ENCODE measurements at places on chromosomes 1 and 21. TPM values are rescaled to one million over a fixed set of nuclear protein-coding genes. Genes with fewer than 3 reads are reported as not detected.

HPCAL4 gene
- polyA plus RNA-seq = 2.5 TPM

PLEKHM2 gene
- polyA plus RNA-seq = 8.3 TPM

FCMR gene
- polyA plus RNA-seq = 574 TPM

AMY1A gene
- polyA plus RNA-seq = not detected

- H3K27ac ChIP-seq = no peak overlapping the region
- no peaks in the 10 kb centered on the region for H3K4me1 ChIP-seq
- no peaks in the 10 kb centered on the region for H3K27me3 ChIP-seq
- no peaks in the 10 kb centered on the region for H3K36me3 ChIP-seq
These were observed 140.9 kb upstream of the ETS2 start for GRCh38 chr21:38664841-38665240.

DNA sequence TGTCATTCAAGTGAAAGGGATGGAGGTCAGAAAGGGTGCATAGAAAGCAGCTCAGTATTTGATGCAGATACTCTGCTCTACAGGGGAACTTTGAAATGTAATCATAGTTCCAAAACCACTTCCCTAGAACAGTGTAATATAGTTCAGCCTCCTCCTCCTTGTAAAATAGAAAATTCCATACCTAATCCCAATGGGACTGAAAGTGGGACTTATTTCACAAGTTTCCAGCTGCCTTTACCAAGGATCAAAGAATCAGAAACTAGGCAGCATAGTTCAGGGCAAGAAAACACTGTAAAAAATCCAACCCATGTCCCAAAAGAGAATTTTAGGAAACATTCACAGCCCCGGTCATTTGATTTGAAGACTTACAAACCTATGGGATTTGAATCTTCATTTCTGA, 8.1 kb upstream of the TMCO2 start:
- H3K4me3 ChIP-seq = no peak overlapping the region
- H3K27me3 ChIP-seq = no peaks in the 10 kb centered on the region
- H3K4me1 ChIP-seq = peaks cover 16% of the 10 kb centered on the region
- no peak overlapping the region for H3K27ac ChIP-seq

DNA sequence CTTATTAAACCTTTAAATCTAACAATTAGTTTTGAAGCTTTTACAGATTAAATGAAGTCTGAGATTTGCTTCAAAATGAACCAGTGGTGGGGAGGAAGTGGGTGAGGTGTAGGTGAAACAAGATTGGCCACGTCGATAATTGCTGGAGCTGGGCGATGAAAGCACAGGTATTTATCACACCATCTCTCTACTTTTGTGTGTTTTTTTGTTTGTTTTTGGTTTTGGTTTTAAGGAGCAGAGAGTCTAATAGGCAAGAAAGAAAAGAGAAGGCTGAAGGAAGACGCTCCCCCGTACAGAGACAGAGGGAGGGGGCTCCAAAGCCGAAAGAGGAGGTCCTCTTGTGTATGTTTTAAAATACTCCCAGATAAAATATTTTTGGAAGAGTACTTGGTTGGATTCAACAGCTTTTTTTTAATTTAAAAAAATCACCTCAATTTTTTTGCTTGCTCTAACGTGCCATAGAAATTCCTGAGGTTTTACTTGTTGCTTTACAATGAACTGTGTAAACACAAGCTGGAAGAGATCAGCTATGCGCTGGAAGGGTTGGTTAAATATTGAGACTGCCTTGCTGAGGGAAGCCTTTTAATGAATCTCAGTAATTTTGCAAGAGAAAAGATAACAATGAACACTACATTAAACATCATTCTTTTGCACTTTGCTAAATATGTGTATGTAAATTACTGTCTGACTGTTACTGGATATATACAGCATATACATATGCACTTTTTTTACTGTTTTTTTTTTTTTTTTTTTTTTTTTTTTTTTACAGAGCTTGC, 6.7 kb upstream of the LGALS8 start:
- peaks cover 7% of the 10 kb centered on the region for H3K4me1 ChIP-seq
- H3K27ac ChIP-seq = no peak overlapping the region
- no peaks in the 10 kb centered on the region for H3K36me3 ChIP-seq
- no peaks in the 10 kb centered on the region for H3K27me3 ChIP-seq
- DNase-seq = peak; percentile 23
- peak overlapping the region; percentile 24 for H3K4me3 ChIP-seq

GRCh38 chr1:17904290-17904689, 149.2 kb downstream of the ACTL8 start:
- no peaks in the 10 kb centered on the region for H3K36me3 ChIP-seq
- no peak overlapping the region for H3K4me3 ChIP-seq
- DNase-seq = no peak
- H3K27ac ChIP-seq = no peak overlapping the region
- no peaks in the 10 kb centered on the region for H3K4me1 ChIP-seq

- no peak overlapping the region for H3K4me3 ChIP-seq
- no peaks in the 10 kb centered on the region for H3K27me3 ChIP-seq
- H3K27ac ChIP-seq = peak overlapping the region; percentile 38
- no peaks in the 10 kb centered on the region for H3K36me3 ChIP-seq
- DNase-seq = no peak
These were observed 170.5 kb downstream of the TOMM20 start for GRCh38 chr1:234958066-234958705.

DNA sequence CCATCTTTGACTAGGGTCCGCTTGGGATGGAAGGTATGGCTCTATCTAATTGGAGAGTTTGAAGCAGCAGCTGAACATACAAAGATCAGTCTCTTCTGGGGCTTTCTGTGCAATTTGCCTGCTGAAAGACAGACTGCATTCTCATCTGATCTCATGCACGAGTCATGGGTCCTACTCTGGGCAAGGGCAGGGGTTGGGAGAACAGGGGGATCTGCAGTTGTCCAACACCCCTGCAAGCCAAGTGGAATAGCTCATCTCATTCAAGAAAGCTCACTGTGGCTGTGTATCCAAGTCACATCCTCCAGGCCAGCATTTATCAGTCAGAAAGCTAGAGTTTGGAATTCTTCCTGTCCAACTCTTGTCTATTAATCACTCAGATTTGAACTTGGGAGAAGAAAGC, 177.2 kb upstream of the C8B start:
- H3K27me3 ChIP-seq = no peaks in the 10 kb centered on the region
- H3K4me1 ChIP-seq = no peaks in the 10 kb centered on the region
- no peak for DNase-seq
- H3K4me3 ChIP-seq = no peak overlapping the region

GRCh38 chr1:31399976-31400375, 13.0 kb upstream of the SERINC2 start:
- no peaks in the 10 kb centered on the region for H3K27me3 ChIP-seq
- no peaks in the 10 kb centered on the region for H3K36me3 ChIP-seq
- no peak for DNase-seq
- no peak overlapping the region for H3K4me3 ChIP-seq
- H3K27ac ChIP-seq = no peak overlapping the region

GRCh38 chr1:247419336-247419735, 3.4 kb downstream of the NLRP3 start:
- H3K27me3 ChIP-seq = no peaks in the 10 kb centered on the region
- H3K4me1 ChIP-seq = peaks cover 22% of the 10 kb centered on the region
- no peak overlapping the region for H3K27ac ChIP-seq
- H3K4me3 ChIP-seq = no peak overlapping the region
- no peaks in the 10 kb centered on the region for H3K36me3 ChIP-seq
- no peak for DNase-seq
